ENCODE measurements at places on chromosomes 12 and 14.

DNA sequence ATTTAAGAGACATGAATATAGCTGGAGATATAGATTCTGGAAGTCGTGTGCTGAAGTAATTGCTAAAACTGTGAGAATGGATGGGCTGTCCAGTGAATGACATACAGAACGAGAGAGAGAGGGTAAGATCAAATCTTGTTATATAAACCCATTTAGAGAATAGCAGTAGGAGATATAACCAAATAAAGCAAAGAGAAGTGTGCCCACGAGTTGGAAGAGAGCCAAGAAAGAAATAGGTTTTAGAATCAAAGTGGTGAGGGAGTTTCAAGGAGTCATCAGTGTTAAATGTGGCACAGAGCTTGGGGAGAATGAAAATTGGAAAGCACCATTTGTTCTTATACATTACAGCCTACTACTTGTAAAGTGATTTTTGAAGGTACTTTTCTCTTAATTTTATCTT is 19.2 kb downstream of the TOGARAM1 start:
- DNase-seq: no peak

GRCh38 chr12:113403435-113404415 is at the start of gene SDS:
SDS (minus strand) TSS chr12:113403887; CDS start chr12:113399708, 4,179 bp downstream.
- DNase-seq: peak; percentile 28

GRCh38 chr12:3199551-3200031 is 122.4 kb downstream of the TSPAN9 start:
- peak; percentile 37 for DNase-seq

DNA sequence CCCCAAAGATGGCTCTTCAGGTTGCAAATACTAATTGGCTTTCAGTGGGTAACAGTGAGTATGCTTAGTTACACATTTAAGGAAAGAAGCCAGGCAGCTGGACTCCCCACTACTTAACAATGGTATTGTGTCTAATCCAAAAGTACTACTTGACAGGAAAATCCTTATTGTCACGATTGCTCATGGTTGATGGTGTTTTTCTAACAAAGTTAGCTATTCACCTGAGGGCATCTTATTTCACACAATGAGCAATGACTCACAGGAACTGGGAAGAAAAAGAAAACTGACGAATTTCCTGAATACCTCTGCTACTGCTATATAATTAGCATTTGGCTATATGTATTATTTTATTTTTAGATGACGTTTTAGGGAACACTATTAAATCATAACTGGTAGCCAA is 33.4 kb upstream of the ALG10 start:
- DNase-seq: no peak

GRCh38 chr12:88468581-88468980 is 111.7 kb downstream of the KITLG start:
- DNase-seq: no peak

GRCh38 chr12:102169922-102170621 is 27.6 kb downstream of the PMCH start:
- peak; percentile 32 for DNase-seq

GRCh38 chr12:112996501-112996900 is 18.2 kb downstream of the OAS2 start:
- DNase-seq: no peak

- peak; percentile 57 for DNase-seq
Observed at GRCh38 chr12:55927588-55928502, at the start of gene PYM1. PYM1 (minus strand) TSS chr12:55927894; CDS start chr12:55927761, 133 bp downstream.

- peak; percentile 16 for DNase-seq
Observed at GRCh38 chr12:88703790-88704189, 123.5 kb upstream of the KITLG start.

DNA sequence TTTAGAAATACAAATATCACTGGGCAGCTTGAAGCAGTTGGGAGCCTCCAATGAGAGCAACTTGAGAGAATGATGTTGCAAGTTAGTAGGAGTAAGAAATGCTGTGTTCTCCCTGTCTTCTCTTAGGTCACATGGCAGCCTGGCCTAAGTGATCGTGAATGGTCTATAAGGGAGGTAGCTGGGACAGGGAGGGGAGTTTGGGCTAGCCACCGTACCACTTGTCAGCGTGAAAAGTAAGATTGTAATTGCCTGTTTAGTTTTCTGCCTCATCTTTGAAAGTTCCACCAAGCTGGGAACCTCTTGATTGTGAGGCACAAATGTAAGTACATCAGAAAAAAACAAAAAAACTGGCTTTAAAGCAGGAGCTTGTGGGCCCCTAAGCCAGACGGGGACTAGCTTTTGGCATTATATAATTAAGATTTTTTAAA is 36.4 kb downstream of the MDM2 start:
- no peak for DNase-seq

DNA sequence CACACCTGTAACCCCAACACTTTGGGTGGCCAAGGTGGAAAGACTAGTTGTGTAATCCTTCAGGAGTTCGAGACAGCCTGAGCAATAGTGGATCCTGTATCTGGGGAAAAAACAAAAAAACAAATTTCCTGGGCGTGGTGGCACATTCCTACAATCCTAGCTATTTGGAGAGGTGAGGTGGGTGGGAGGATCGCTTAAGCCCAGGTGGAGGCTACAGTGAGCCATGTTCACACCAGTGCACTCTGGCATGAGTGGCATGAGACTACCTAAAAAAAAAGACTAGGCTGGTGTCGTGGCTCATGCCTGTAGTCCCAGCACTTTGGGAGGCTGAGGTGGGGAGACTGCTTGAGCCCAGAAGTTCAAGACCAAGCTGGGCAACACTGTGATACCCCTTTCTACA is 17.2 kb downstream of the PTGES3 start:
- DNase-seq: no peak

DNA sequence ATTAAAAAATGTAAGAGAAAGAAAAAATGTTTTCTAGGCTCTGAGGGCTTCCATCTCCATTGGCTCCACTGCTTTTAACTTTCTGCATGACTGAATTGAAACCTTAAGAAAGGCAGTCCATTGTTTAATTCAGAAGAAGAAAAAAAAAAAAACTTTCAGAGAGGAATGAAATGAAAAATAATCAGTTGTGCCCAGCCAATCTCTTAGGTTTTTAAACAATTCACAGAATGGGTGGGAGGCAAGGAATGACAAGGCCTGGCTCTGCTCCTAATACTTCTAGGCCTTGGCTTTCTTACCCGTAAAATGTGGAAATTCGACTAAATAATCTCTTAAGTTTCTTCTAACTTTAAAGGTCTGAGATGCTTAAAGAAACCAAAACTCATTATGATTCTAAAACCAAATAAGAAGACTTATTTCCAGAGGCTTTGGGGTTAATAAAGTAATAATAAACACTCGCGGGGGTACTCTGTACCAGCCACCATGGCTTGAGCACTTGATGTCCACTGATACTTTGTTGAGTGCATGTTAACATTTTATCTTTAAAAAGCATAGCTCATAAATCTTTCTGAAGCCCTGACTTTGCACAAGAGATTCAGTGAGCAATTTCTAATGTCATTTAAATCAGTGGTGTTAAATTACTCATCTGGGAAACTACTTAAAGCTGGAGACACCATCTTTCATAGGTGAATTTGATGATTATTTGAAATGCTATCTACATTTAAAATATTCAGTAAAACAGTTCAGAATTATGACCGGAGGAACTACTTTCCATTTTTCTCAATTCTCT is 49.6 kb downstream of the STON2 start:
- no peak for DNase-seq

DNA sequence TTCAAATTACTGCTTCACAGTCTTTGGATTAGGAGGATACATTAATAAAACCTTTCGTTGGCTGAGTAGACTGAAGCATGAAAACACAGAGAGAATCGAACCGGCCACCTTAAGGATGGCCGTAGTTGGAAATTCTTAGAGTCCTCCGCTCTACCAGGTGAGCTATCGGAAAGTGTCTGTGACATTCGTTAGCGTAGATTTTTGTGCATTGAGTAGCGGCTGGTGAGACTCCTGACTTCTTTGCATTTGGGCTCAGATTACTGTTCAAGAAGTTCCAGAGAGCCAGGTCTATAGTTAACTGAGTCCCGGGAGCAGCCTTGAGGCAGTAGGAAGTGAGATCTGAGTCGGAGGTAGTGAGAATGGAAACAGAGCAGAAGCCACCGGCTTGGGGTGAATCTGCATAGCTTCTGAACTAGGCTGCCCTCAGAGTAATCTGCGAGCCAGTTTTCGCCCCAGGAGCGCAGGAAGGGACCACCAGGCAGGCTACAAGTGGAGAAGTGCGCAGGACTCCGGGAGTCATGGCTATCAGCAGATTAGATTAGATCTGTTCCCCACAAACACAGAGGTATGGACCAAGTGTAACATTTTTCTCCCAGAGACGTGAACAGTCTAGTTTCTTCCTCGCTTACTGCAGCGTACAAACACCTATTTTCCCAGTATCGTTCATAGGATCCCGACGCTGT is 11.0 kb downstream of the OR6S1 start:
- peak; percentile 37 for DNase-seq

GRCh38 chr12:92185052-92185451 is 39.4 kb upstream of the BTG1 start:
- no peak for DNase-seq

GRCh38 chr12:60278209-60278608 is 682.4 kb downstream of the SLC16A7 start:
- no peak for DNase-seq

GRCh38 chr12:94126067-94126466 is 22.3 kb upstream of the PLXNC1 start:
- DNase-seq: no peak

DNA sequence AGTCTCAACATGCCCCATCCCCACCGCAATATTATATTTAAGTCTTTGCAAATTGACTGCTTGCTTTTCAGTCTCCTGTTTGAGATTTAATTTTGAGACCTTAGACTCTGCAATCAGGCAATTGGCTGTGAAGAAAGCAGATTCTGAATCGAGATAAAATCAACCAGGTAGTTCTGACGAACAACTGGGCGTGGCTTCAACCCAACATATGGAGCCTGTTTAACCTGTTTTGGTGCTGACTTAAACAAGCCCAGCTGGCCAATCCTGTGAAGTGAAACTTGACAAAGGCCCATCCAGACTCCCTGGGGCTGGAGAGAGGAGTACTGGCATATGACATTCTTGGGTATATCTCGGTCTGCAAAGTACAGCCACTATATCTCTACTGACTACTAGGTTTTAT is 9.8 kb upstream of the CIPC start:
- DNase-seq: no peak

- no peak for DNase-seq
Observed at GRCh38 chr14:101428409-101428808, 132.9 kb upstream of the DIO3 start.

DNA sequence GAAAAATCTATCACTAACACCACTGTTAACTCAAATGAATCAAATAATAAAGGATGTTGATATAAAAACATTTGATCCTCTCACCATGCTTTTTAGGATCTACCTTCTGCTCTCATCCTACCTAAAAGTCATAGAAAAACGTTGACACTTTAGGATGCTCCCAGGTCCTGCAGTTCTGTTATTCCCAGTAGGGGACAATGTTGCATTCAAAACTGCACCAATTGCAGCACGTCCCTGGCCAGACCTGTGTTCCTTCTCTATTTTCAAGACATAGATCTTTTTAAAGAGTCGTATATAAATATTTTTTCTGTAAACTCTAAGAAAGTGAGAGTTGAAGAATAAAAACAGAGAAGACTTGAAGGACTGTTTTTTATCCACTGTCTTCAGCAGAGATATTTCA is 8.8 kb downstream of the AICDA start:
- DNase-seq: no peak

GRCh38 chr12:94435511-94435927 is 24.1 kb downstream of the CEP83 start:
- no peak for DNase-seq

DNA sequence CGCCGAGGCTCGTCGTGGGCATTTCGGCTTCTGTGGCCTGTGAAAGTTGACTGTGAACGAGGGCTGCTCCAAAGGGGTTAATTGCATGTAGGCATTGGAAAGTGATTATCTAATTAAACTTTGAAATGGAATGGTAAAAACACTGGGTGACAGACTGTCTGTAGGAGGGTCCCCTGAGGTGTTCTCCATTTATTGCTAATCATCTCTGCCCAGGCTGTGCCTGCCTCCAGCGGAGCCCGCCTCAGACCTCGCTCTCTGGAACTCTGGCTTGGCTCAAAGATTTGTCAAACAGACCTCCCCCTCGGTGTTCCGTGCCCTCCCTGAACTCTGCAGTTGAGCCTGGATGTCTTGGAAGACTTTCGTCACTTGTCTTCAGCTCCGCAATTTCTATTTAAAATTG is 50.2 kb upstream of the VRK1 start:
- no peak for DNase-seq

DNA sequence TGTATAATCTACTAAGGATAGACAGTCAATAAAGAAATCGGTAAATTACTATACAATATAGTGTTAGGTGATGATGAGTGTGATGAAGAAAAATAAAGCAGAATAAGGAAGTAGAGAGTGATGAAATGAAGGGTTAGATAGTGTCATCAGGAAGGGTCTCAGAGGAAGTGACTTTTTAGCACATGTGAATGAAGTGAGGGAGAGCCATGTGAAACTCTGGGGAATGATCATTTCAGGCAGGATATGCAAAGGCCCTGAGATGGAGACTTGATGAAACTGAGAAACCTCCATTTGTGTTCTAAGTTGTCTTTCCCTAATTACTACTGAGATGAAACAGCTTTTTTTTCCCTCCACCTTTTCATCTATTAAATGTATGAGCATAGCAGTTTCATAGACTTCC is 19.4 kb upstream of the GNPTAB start:
- no peak for DNase-seq

DNA sequence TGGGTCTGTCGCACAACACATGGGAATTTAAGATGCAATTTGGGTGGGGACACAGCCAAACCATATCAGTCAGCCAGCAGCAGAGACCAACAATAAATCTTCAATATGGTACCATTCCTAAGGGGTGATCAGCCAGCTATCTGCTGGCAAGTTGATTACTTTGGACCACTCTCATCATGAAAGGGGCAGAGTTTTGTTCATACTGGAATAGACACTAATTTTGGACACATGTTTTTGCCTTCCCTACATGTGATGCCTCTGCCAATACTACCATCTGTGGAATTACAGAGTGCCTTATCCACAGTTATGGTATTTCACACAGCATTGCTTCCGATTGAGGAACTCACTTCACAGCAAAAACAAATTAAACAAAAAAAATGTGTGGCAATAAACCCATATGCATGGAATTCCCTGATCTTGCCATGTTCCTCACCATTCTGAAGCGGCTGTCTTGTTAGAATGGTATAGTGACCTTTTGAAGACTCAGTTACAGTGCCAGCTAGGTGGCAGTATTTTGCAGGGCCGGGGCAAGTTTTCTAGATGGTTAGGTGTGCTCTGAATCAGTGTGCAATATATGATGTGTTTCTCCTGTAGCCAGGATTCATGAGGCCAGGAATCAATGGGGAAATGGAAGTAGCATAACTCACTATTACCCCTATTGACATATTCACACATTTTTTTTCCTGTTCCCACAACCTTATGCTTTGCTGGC is 179.0 kb upstream of the IGF1 start:
- no peak for DNase-seq

DNA sequence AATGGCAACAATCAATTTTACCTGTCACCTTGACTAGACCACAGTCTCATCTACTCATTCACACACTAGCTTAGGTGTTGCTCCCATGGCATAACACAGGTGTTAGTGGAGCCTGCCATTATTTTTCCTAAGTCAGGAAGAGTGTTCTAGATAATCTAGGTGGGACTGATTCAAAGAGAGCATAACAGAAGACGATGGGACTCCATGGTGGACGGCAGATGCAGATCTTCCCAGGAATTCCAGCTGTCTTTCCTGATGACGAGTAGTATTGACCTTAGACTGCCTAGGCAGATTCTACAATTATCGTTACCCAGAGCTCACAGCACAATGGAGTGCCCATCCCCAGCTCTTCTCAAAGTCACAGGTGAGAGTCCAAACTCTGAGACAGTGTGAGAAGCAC is 589.0 kb downstream of the TMEM121 start:
- no peak for DNase-seq

- DNase-seq: no peak
Observed at GRCh38 chr12:76943008-76943407, 64.2 kb upstream of the CSRP2 start.

GRCh38 chr14:24259282-24260025 is 3.5 kb downstream of the TGM1 start:
- DNase-seq: peak; percentile 17

All from astrocyte of the spinal cord (primary cell).